ENCODE measurements at places on chromosomes 4 and X. TPM values are rescaled to one million over a fixed set of nuclear protein-coding genes. Genes with fewer than 3 reads are reported as not detected.

UCP1 gene
- not detected for polyA plus RNA-seq

GYG2 gene
- polyA plus RNA-seq, result 1.8 TPM

DNA sequence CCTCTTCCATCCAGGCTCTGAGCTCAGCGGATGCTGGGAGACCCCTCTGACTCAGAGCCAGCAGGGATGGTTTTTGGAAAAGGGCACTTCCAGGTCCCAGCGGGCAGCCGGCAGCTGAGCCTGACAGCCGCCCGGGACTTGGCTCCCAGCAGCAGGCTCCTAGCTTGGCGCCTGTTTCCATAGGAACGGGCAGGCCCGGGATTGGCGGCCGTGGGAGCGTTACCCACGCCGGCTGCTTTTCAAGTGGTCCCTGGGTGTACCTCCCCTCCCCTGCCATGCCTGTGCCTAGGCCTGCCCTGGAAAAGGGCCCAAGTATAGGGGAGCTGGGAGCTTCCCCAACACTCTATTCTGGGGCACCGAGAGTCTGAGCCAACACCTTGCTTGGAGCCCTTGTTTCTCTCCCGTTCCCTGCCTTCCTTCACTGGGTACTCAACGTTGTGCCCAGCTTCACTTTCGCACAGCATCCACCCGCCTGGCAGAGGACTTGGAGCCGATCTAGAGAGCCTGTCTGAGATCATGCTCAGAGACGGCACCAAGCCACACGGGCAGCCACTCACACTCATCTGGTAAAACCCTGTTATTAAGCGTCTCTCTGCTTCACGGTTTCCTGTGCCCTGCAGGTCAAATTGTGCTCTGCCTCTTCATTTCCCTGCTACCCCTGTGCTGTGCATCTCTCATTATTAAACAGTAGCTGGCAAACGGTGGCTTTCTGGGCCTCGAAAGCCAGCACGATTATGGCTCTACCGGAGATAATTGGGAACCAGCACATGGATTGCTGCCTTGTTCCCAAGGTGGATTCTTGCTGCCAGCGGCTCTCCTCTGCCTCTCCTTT is 521.5 kb downstream of the BCOR start:
- no peak overlapping the region for H3K27ac ChIP-seq
- no peaks in the 10 kb centered on the region for H3K36me3 ChIP-seq
- H3K4me1 ChIP-seq, result peaks cover 5% of the 10 kb centered on the region
- no peaks in the 10 kb centered on the region for H3K27me3 ChIP-seq
- no peak for DNase-seq
- no peak overlapping the region for H3K4me3 ChIP-seq

DNA sequence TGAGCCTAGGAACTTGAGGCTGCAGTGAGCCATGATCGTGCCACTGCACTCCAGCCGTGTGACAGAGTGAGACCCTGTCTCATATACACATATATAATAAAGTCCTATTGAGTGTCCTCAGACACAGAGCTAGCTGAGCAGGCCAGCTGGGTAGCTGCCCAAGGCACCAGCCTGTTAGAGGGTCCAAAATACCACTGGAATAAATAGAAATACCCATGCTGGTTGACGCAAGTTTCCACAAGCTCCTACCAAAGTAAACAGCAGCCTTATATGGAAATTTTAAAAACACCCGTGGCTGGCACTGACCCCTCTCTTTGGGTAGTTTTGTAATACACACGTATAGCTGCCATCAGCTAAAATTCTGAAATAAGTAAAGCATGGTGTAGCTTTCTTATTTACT is 348.6 kb downstream of the BCOR start:
- no peaks in the 10 kb centered on the region for H3K4me1 ChIP-seq
- H3K4me3 ChIP-seq, result no peak overlapping the region
- DNase-seq, result no peak
- H3K27me3 ChIP-seq, result no peaks in the 10 kb centered on the region
- no peak overlapping the region for H3K27ac ChIP-seq

RPA4 gene
- polyA plus RNA-seq, result 0.07 TPM

IL1RAPL2 gene
- polyA plus RNA-seq, result not detected

DNA sequence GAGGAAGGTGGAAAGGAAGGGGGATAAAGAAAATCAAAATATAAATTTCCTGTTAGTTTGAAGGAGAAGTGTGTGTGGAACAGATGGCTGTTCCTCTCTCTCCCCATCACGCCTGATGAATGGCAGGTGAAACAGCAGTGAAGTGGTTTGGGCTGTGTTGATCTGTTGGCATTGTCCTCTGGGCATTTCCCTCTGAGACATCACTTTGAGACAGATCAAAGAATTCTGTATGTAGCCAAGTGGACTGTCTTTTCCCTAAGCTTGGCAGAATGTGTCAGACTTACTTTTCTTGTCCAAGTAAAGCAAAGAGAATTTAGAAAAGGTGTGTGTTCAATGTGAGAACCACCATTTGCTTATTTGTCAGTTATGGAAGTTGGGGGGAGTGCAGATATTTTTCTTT is 47.5 kb downstream of the SEPTIN11 start:
- no peak overlapping the region for H3K27ac ChIP-seq
- no peaks in the 10 kb centered on the region for H3K4me1 ChIP-seq
- H3K27me3 ChIP-seq, result no peaks in the 10 kb centered on the region
- no peak for DNase-seq

DNA sequence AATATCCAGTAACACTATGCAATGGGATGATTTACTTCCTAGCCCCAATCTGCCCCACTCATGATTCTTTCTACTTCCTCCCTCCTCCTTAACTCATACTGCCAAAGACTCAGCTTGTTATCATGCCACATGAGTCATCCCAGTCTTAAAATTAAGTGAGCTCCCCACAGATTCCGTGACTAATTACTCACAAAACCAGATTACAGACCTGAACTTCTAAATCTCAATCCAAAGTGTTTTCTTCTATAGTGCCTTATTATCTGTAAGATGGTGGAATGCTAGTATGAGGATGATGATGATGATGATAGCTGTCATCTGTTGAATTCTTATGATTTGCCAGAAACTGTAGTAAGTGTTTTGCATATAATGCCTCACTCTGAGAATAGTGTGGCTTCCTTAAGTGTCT is 27.7 kb upstream of the GPC3 start:
- H3K4me1 ChIP-seq, result no peaks in the 10 kb centered on the region
- H3K4me3 ChIP-seq, result no peak overlapping the region
- H3K27me3 ChIP-seq, result no peaks in the 10 kb centered on the region
- H3K36me3 ChIP-seq, result no peaks in the 10 kb centered on the region
- no peak overlapping the region for H3K27ac ChIP-seq

ASMT gene
- not detected for polyA plus RNA-seq

DNA sequence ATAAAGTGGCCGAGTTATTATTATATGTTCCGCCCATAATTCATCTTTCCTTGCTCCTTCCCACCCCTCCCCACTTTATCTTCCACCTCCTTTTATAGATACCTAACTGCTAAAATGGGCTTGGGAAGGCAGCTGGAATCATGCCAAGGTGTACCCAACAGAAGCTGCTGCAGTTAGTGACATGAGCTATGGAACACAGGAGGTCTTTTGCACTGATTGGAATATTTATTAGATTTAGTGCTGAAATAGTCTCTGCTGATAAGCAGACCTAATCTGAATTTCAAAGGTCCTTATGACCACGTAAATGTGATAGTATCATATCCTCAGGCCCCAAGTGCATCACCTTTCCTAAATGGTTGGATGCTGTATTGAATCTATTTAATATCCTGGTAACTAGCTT is 64.9 kb downstream of the HMGB2 start:
- H3K36me3 ChIP-seq, result no peaks in the 10 kb centered on the region
- no peak overlapping the region for H3K27ac ChIP-seq
- no peak overlapping the region for H3K4me3 ChIP-seq
- H3K27me3 ChIP-seq, result no peaks in the 10 kb centered on the region

DNA sequence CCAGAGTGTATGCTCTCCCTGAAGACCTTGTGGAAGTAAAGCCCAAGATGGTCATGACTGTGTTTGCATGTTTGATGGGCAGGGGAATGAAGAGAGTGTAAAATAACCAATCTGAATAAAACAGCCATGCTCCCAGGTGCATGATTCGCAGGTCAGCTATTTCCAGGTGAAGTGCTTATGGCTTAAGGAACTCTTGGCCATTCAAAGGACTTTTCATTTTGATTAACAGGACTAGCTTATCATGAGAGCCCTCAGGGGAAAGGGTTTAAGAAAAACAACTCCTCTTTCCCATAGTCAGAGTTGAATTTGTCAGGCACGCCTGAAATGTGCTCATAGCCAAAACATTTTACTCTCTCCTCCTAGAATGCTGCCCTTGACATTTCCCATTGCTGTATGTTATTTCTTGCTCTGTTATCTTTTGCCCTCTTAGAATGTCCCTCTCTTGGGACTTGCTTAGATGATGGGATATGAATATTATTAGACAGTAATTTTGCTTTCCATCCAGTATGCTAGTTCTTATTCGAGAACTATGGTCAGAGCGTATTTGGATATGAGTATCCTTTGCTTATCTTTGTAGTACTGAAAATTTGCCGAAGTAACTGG is 88.6 kb downstream of the PLS3 start:
- peaks cover 3% of the 10 kb centered on the region for H3K36me3 ChIP-seq
- DNase-seq, result no peak
- no peak overlapping the region for H3K4me3 ChIP-seq
- no peaks in the 10 kb centered on the region for H3K4me1 ChIP-seq

MAGEA10 gene
- not detected for polyA plus RNA-seq

DNA sequence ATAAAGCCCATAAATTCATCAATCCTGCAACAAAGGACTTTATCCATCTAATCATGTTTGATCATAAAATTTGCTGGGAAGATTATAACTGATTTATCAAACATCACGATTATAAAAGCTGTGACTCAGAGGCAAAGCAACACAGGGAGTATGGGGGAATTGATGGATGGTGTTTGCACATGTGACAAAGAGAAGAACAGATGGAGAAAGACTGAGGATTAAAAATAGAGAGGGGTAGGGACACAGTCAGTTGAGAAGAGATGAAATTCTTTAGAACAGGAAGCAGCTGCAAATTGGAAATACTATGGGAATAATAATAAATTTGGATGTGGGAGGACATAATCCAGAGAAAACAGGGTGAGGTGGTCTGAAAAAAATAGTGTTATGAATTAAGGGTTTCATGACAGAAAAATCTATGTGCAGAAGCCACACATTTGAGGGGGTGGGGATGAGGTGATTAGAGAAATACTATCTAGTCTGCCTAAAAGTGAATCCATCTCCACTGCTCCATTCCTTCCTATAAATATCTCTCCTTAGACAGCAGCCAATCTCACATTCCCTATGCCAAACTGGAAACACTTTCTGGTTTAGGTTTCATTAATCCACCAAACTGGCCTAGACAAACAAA is 6.2 kb downstream of the PRR32 start:
- no peak for DNase-seq
- H3K27me3 ChIP-seq, result no peaks in the 10 kb centered on the region

- H3K27me3 ChIP-seq, result no peaks in the 10 kb centered on the region
- H3K4me3 ChIP-seq, result no peak overlapping the region
- DNase-seq, result no peak
- H3K36me3 ChIP-seq, result peaks cover 3% of the 10 kb centered on the region
- no peak overlapping the region for H3K27ac ChIP-seq
- H3K4me1 ChIP-seq, result no peaks in the 10 kb centered on the region
Measured at GRCh38 chr4:122309988-122310626, 68.7 kb upstream of the ADAD1 start.

GRCh38 chrX:110181459-110182137 is 136.3 kb downstream of the AMMECR1 start:
- no peaks in the 10 kb centered on the region for H3K27me3 ChIP-seq
- no peak overlapping the region for H3K4me3 ChIP-seq
- H3K4me1 ChIP-seq, result no peaks in the 10 kb centered on the region
- DNase-seq, result no peak
- no peak overlapping the region for H3K27ac ChIP-seq

DNA sequence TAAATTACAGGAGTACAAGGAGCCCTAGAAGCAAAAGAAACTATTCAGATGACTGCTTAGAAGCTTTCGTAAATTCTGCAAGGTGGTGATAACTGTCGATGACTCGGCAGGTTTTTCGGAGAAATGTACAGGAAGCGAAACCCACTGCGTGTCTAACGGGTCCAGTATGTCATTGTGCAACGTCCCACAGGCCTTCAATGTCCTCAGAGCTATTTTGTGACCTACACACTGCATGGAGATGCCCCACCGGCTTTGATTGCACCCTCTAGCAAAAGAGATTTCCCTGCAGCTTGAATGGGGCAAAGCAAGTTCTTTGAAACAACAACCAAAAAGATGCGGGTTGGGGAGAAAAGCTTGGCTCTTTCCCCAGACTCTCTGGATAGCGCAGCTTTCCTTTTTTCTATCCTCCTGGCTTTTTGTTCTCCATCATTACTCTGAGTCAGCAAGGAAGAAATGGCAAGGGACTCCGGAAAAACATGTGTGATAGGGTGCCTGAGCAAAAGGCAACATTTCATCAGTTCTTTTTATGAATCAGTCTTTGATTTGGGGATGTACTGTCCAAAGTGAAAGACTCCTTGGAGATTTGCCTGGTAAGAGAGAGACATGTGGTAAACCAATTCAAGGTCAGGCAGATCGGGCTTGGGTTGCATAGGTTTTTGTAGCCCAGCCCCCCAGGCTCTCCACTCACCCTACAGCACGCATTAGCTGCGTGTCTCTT is 112.0 kb upstream of the TBL1X start:
- H3K27me3 ChIP-seq, result no peaks in the 10 kb centered on the region
- no peaks in the 10 kb centered on the region for H3K4me1 ChIP-seq
- H3K36me3 ChIP-seq, result no peaks in the 10 kb centered on the region
- no peak overlapping the region for H3K4me3 ChIP-seq

- H3K36me3 ChIP-seq, result no peaks in the 10 kb centered on the region
- no peaks in the 10 kb centered on the region for H3K4me1 ChIP-seq
- H3K27me3 ChIP-seq, result no peaks in the 10 kb centered on the region
- H3K27ac ChIP-seq, result no peak overlapping the region
- no peak overlapping the region for H3K4me3 ChIP-seq
Measured at GRCh38 chr4:60911127-60911526, 289.0 kb upstream of the ADGRL3 start.

GAB3 gene
- 1.6 TPM for polyA plus RNA-seq
